ENCODE measurements at places on chromosomes 16 and 17.
A peak's percentile ranks its signal among the peaks of the same experiment; 100 is the strongest.

DNA sequence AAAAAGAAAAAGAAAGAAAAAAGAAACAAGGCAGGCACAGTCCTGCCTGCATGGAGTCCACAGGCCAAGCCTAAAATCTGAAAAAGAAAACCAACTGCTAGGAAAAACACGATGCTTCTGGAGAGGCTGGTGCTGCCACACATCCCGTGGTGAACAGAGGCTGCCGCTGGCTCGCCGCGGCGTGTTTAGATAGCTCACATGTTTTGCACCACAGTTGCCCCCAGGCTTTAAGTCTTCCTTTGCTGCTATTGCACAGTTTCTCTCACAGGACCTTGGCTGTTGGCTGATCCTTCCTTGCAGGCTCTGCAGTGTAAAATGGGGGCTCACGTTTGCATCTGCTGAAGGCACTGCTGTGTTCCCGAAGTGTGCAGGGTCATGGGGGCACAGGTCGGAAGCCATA lies 8.6 kb downstream of the SLC6A4 start:
- peak; percentile 56 for DNase-seq

- DNase-seq: no peak
Observed at GRCh38 chr17:47240806-47241205, 12.8 kb upstream of the ITGB3 start.

DNA sequence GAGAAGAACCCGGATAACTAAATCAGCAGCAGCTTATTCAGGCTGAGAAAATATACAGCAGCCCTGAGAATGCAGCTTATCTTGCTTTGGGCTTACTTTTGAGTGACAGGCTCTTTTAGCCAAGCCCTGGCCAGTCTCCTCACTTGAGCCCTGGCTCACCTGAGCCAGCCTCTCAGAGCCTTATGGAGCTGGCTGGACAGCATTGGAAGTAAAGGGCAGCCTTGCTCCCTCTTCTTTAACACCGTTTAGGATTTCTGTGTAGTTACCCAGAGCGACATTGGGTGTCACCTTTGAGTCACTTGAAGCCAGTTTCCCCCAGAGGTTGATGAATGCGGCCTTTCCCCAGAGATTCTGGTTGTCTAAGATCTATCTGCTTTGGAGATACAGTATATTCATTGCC lies 7.7 kb upstream of the NPIPB2 start:
- peak; percentile 54 for DNase-seq

DNA sequence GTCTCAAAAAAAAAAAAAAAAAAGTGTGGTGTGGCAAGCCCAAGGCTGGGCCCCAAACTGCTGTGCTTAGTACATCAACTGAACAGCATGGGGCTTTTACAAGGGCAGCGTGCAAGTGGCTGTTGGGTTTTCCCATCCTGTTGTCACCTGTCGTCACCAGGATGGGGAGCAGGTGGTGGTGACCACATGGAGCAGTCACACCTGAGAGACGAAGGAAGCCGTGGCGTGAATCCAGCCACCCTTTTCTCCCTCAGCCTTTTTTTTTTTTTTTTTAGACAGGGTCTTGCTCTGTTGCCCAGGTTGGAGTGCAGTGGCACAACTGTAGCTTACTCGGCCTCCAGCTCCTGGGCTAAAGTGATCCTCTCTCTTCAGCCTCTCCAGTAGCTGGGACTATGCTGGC lies 4.1 kb upstream of the MRPL58 start:
- no peak for DNase-seq

Data from SJCRH30 (cell line).